ENCODE measurements at places on chromosomes 3 and 15.

DNA sequence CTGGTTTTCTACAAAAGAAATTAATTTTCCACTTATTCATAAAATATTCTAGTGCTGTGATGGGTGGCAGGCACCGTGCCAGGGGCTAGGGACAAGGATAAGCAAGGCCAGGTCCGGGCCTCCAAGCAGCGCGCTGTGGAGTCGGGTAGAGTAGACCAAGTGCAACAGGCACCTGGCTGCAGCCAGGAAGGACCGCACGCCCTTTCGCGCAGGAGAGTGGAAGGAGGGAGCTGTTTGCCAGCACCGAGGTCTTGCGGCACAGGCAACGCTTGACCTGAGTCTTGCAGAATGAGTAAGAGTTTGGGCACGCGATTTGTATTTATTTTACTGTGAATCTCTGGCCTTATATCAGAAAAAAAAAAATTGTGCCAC, at the start of gene CASR:
TSS of gene CASR (plus strand) at position 148 of the 372 bp plus-strand sequence. CDS start 70,522 bp downstream, outside the sequence.
- no peak for DNase-seq

DNA sequence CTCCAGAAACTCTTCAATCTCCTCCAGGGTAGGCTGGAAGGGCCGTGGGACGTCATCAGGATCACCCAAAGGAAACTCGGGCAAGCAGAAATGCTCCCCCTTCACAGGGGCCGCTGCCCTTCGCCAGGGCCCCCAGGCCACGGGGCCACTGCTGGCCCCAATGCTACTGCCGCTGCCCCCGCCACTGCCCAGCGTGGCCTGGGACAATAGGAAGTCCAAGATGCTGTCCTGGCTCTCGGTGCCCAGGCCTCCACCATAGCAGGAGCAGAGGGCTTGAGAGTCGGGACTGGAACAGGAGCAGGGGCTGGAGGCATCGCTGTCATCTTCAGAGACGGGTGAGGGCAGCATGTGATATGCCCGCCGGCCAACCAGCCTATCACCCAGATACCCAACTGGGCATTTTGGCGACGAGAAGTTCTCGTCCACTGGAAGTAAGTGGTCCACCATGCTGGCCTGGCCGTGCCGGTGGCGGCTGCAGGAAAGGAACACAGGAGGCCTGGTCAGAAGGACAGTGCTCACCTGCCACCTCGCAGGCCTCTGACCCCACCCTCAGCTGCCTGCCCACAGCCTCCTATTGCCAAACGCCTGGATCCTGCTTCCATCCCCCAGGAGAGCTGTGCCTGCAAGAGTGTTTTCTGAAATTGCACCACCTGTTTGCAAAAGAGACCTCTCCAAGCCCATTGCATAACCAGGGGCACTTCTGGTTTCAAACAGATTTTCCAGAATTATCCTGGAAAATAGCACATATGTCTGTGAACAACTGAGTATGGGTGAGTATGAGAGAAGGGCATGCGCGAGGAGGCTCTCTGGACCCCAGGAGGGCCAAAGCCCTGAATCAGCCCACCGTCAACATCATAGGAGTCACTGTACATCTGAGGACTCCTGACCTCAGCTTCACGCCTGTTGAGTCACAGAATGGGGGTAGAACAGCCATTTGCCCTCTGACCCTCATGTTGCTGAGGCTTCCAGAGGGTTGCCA, 4.4 kb downstream of the KLF15 start:
- DNase-seq = no peak

DNA sequence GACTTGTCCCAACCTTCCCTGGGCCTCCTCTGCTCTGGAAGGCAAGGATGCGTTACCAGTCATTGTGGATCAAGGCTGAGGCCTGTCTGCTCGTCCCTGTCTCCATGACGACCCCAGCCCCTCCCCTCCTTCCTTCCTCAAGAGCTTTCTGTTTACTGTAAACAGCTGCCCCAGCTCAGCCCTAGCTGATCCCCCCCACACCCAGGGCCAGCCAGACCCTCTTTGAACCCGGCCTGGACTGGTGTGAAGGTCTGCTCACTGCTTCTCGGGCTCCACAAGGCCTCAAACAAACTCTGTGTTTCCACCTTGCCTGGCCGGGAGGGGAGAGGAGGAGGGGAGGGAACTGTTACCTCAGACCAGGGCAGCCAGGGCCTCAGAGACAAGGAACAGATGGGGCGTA, 16.9 kb downstream of the VPS18 start:
- DNase-seq = no peak

GRCh38 chr3:165513715-165514701, 317.8 kb upstream of the SLITRK3 start:
- no peak for DNase-seq

DNA sequence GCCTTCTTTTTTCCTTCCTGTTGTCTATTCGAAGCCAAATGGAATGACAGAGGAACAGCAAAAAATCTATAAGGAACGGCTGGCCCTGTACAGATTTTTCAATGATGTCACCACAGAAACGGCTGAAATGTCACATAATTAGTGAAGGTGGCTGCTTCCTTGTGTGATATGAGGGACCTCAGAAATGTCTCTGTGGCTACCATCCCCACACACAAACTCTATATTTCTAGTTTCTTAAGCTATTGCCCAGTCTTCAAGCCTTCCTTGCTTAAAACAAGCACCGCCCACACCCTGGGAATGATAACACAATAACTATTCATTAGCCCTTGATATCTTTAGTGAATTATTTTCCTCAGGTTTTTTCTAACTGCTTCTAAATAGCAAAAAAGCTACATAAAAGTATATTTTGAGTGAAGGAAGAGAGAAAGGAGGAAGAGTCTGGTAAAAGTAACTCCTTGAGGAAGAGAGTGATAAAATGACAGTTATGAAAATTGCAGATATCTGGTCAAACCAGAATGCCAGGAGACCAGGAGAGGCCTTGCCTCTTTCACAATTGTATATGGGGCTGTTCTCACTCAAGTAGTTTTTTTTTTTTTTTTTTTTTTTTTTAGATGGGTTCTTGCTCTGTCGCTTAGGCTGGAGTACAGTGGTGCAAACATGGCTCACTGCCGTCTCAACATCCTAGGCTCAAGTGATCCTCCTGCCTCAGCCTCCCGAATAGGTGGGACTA, 38.7 kb downstream of the FMN1 start:
- no peak for DNase-seq

GRCh38 chr3:182713743-182714517, 79.4 kb upstream of the ATP11B start:
- DNase-seq = no peak

DNA sequence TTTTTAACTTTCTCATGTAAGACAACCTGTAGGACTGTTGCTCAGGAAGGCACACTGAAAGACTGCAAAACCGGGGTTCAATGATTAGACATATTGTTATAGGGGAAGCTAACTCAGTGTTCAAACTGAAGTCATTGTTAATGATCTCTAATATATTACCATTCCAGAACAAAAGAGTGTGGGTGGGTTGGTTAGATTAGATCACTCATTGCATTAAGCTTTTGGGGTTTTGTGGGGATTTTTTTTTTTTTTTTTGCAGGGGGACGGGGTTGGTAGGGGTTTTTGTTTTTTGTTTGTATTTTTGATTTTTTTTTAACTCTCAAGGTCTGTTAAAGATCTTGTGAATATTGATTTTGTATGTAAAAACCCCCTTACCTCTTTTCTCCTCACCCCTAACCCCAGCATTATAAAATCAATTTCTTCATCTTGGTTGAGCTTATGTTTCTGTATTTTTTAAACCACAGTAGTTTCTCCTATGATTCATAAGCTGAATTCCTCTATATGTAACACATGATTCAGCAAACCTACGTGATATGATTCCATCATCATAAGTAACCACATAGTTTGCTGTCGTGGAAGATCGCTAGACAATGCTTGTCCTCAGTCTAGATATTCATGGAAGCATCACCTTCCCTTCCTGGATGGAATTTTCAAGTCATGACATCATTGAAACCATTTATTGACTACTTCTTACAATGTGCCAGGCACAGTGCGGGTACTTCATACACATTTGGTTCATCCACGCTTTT, 544.1 kb upstream of the MDFIC2 start:
- DNase-seq = no peak

All from anterior cingulate cortex (tissue), 58 donors.